Stimulated activated CD8-positive, alpha-beta memory T cell treated with anti-CD3 and anti-CD28 coated beads, Interleukin-7, amount 100 ng/mL, for 4 hours (primary cell): ENCODE measurements at places on chromosomes 1 and 21.

- DNase-seq = no peak
These were observed 98.8 kb downstream of the ZFYVE9 start for GRCh38 chr1:52240592-52241210.

GRCh38 chr21:41018431-41018830 lies 149.5 kb upstream of the BACE2 start:
- no peak for DNase-seq

DNA sequence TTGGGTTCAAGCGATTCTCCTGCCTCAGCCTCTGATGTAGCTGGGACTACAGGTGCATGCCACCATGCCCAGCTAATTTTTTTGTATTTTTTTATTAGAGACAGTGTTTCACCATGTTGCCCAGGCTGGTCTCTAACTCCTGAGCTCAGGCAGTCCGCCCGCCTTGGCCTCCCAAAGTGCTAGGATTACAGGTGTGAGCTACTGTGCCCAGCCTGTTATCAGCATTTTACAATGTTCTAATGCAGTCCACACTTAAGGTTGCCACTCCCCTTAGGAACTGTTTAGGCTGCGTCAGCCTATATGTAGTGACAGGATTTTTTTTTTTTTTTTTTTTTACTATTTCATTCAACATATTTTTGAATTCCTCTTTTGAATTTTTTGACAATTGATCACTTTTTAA lies 30.2 kb downstream of the AGPAT3 start:
- DNase-seq = no peak

DNA sequence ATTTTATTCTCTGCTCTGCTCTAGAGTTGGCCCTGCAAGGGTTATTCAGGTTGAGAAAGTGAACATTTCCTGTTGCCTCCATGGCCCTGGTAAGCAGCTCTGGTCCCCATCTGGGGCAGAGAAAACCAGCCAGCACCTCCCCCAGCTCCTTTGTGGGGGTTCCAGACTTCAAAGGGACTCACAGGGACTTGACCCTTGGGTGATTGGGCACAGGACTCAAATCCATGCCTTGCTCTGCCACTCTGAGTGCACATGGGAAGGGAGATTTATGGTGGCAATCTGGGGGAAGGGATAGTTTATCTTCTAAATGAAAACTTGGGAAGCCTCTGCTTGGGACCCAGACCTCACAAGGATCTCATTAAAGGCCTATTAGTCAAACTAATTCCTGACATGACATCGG lies 212.8 kb downstream of the FOXD2 start:
- DNase-seq = no peak

- DNase-seq = no peak
These were observed 238.3 kb downstream of the HLX start for GRCh38 chr1:221117548-221117951.

DNA sequence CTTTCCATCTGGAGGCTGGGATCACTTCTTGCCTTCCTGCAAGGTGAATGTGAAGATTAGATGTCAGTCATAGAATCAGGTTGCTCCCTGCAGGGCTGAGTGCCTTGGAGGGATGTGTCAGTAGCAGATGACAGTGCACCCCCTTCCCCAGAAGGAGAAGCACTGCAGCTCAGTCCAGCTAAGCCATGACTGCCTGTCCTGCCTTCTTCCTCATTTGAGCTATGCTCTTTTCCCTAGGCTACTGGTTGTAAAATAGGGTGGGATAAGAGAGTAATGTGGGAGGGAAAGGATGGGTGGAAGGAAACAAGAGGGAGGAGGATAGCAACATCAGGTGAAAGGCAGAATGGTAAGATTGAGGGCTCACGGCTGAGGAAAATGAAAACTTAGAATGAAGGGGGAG lies 11.1 kb upstream of the FABP3 start:
- no peak for DNase-seq

GRCh38 chr1:64167176-64167575 lies 36.2 kb upstream of the UBE2U start:
- DNase-seq = no peak

- no peak for DNase-seq
These were observed 72.9 kb upstream of the CDC42BPA start for GRCh38 chr1:227391211-227391610.

DNA sequence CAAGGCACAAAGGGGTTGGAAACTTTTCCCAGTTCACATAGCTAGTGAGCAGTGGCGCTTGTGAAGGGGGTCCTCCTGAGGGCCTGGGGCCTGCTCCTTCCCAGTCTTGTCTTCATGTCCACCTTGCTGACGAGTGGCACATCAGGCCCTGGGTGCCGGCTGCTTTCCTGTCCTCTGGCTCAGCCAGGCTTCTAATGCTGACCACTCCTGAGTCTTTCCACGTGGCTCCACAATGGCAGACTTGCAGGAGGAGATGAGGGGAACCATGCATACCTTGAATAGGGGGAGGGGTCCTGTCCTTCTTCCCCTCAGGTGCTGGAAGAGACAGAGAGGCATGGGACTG lies 38.7 kb downstream of the MAPKAPK2 start:
- no peak for DNase-seq

DNA sequence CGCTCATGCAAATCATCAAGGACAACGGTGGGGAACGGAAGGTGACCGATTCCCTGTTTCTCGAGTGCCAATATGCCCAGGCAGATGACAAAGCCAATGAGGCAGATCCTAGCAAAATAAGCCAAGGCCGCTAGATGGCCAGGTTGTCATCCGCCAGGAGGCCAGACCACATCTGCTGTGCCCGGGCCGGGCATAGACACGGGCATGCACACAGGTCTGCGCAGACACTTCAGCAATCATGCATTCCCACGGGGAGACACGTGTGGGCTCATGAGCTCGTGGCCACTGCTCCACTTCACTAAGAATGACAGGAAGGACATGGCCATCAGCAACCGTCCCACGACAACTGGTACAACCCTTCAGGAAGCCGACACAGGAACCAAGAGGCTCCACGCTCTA lies 23.4 kb downstream of the WDR4 start:
- DNase-seq = no peak

DNA sequence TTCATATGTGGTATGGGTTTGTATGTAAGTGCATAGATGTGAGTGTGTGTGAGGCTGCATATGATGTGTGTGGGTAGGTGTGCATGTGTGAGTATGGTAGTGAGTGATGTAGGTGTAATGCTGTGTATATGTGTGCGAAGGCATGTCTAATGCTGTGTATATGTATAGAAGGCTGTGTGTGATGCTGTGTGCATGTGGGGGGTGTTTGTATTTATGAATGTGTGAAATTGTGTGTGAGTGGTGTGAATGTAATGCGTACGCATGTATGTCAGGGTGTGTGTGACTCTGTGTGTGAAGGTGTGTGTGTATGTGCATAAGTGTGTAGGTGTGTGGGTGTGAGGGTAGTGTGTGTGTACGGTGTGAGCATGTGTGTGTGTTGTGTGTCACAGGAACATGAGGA lies 300.0 kb downstream of the OMA1 start:
- no peak for DNase-seq

- no peak for DNase-seq
These were observed 5.8 kb downstream of the INKA2 start for GRCh38 chr1:111733183-111733991.

- no peak for DNase-seq
These were observed 88.5 kb downstream of the PTPRU start for GRCh38 chr1:29324771-29325351.

GRCh38 chr1:228958741-228959140 lies 223.5 kb downstream of the RHOU start:
- DNase-seq = no peak

DNA sequence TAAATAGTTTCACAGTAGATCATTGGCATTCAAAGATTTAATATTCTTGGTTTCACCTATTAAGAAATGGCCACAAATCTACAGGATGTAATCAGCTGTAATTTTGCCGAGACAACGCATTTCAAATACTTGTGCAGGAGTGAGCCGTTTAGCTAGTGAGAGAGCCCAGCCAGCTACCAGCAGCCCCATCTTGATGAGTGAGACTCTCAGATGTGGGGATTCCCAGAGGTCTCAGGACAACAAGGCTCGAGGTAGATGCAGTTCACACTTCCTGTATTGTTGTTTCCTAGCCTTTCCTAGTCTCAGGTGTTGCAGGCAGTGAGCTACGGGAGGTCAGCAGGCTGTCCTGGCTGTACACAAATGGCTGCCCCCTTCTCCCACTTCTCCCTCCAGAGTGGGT lies 108.6 kb downstream of the PBX1 start:
- DNase-seq = no peak

- DNase-seq = no peak
These were observed 14.9 kb downstream of the RGS5 start for GRCh38 chr1:163187849-163188248.

DNA sequence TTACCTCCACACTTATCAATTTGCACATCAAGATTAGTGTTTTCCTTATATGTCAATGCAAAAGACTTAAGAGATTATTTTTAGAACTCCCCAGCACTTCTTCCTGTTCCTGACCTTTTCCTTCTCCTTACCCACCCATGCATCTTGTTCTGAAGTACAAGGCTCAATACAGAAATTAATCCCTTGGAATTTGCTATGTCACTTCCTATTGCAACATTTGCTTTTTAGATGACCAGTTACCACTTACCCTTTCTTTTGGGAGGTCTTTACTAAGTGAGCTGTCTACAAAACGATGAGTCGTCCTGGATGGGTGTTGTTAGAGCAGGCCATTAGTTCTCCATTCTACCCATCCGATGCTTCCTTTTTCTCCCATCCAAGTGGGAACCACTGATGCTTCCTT lies 221.2 kb downstream of the FMN2 start:
- no peak for DNase-seq

GRCh38 chr21:26100573-26100972 lies 70.0 kb downstream of the APP start:
- DNase-seq = no peak

DNA sequence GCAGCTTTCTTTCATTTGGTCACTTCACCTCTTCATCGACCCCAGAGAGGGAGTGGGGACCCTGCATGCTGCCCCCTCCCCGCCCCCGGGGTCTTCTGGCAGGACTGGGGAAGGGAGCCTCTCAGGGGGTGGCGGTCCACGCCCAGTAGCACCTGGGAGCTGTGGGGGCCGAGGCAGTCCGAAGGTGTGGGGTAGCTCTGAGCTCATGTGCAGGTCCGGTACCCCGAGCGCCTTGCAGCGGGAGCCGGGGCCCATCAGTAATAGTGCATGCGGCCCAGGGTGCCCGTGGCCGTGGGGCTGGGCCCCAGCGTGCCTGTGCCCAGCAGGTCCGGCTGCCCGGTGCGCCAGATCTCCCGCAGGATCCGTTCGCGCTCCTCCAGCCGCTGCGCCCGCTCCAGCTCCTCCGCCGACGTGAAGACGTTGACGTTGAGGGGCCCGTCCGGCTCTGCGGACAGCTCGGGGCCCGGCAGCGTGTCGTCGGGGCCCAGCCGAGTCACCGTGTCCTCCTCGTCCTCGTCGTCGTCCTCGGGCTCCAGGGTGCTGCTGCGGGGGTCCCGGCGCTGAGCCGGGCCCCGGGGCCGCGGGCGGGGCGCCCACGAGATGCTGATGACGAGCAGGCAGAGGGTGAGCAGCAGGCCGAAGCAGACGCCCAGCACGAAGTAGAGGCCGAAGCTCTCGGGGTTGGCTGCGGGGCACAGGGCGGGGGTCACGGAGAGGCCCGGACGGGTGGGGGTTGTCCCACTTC lies 1.2 kb downstream of the EVA1B start:
- DNase-seq = no peak

GRCh38 chr21:29078869-29079767 lies 5.7 kb upstream of the CCT8 start:
- DNase-seq = no peak

- no peak for DNase-seq
These were observed 58.6 kb upstream of the TMPRSS2 start for GRCh38 chr21:41566500-41567014.

- no peak for DNase-seq
These were observed 2.3 kb downstream of the OVAAL start for GRCh38 chr1:180560868-180561600.

DNA sequence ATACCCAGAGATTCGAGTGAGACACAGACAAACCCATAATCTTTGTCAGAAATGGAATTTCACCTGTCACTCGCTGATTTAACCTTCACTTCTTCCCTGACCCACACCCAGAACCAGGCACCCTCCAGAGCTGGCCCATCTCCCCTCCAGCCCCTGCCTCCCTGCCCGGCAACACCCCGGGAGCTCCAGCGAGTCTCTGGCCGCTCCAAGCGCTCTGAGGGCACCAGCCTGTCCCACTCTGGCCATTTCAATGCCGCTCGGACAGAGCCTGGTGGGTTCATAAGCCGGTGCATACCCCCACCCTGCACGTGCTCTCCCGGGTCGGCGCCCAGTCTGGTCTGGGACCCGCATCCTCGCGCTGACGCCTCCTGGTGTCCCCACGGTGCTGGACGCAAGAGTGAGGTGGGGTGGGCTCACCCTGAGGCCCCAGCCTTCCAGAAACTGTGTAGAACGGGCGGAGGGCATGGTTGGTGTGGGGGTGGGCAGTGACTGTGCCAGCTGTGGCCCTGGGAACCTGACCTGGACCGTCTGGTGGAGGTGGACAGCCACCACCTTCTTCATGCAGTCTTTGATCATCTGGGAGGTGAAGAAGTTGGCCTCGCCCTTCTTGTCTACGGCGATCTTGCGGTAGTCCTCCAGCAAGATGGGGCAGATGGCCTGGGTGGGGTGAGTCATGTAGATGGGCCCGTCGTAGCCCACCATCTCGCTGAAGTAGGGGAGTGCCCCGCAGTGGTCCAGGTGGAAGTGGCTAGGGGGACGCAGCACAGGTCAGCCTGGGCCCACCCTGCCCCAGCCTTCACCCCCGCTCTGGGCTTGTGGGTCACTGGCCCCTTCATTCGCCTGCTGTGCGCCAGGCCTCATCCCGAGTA lies 5.4 kb downstream of the INTS11 start:
- DNase-seq = no peak

- no peak for DNase-seq
These were observed 41.5 kb upstream of the LIN9 start for GRCh38 chr1:226350519-226350865.

DNA sequence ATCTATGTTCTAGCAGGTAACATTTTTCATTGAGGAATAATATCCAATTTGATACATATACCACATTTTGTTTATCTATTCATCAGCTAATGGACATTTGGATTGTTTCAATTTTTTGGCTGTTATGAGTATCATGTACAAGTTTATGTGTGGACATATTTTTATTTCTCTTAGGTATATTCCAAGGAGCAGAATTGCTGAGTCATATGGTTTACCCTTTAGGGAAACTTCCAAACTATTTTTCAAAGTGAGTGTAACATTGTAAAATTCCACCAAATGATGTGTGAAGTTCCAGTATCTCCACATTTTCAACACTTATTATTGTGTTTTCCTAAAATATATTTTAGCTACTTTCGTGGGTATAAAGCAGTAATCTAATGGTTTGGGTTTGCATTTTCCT lies 1789.9 kb downstream of the MRPL39 start:
- no peak for DNase-seq

DNA sequence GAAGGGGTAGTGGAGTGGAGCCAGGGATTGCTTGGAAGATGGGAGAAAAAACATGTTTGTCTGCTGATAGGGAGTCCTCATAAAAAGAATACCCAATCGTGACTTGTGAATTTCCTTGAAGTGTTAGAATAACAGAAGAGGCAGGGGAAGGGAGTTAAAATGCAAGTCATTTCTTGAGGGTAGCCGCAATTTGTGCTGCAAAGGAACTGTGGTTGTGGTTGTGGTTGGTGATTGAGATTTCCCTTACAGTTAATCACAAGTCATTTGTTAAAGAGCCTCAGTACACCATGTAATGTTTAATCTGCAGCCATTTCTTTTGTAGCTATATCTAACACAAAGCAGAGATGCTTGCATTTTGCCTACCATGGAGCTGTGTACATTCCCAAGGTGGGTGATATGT lies 38.5 kb upstream of the EGLN1 start:
- DNase-seq = peak; percentile 66
